ENCODE measurements at places on chromosomes 3 and 15.

- no peak for DNase-seq
These were observed 36.0 kb downstream of the MORC1 start for GRCh38 chr3:109081746-109082510.

DNA sequence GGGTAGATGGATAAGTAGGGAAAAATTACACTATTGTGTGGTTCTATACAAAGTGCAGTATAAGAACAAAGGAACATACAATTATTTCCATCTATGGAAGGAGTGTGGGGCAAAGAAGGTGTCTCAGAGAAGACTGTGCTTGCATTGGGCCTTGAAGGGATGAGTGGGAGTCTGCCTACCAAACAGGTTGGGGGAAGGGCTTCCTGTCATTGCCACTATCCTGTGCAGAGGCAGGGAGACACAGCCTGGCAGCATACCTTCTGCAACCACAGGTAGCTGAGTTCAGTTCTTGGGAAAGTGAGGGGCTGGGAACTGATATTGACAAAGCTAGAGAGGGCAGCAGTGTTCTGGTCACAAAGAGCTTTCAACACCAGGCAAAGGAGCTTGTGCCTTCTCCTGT is 3.4 kb downstream of the TIMP4 start:
- DNase-seq: no peak

- DNase-seq: no peak
These were observed 137.9 kb downstream of the DNAJB8 start for GRCh38 chr3:128328546-128329458.

- DNase-seq: no peak
These were observed 293.7 kb upstream of the GRM7 start for GRCh38 chr3:6567241-6567640.

- no peak for DNase-seq
These were observed 27.8 kb downstream of the IL5RA start for GRCh38 chr3:3082234-3082924.

DNA sequence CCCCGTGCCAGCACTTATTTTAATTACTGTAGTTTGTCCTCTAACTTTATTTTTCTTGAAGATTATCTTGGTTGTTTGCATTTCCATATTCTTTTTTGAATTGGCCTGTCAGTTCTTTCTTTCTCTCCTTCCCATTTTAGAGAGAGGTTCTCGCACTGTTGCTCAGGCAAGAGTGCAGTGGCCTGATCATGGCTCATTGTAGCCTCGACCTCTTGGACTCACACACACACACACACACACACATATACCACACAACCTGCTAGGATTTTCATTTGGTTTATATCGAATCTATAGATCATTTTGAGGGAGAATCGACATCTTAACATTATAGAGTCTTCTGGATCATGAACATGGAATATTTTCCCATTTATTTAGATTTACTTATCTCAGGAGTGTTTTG is 8.7 kb downstream of the FEM1B start:
- no peak for DNase-seq

GRCh38 chr15:77487469-77487842 is 66.8 kb downstream of the HMG20A start:
- DNase-seq: no peak

- no peak for DNase-seq
These were observed 36.0 kb downstream of the GNB5 start for GRCh38 chr15:52154896-52155865.

- DNase-seq: no peak
These were observed 8.2 kb downstream of the XYLB start for GRCh38 chr3:38354588-38355330.

- DNase-seq: no peak
These were observed 46.7 kb upstream of the PLAAT1 start for GRCh38 chr3:193194371-193194770.

DNA sequence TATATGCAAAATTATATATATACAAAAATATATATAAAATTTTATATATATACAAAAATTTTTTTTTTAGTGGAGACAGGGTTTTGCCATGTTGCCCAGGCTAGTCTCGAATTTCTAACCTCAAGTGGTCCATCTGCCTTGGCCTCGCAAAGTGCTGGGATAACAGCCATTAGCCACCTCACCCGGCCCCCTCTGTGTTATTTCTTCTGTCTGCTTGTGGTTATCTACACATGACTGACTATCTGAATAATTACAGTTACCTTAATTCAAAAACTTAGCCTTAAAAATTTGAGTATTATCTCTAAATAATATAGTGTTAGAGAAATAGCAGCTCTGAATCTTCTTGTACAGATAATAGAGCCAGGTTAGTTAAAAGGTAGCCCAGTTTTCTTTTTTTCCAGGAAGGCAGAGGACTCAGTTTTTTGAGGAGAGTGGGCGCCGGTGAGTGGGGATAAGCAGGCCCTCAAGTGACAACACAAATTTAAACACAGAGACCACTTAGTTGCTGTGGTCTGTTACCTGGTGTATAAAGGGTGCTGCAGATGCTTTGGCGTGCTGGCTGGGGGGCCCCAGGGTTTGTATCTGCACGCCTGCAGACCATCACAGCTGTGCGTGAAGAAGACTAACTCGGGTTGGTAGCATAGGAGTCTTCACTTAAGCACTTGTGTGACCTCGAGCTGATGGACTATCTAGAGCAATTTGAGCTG is 83.7 kb downstream of the TRAK1 start:
- no peak for DNase-seq

- no peak for DNase-seq
These were observed 50.0 kb upstream of the PCSK6 start for GRCh38 chr15:101539492-101539891.

- DNase-seq: no peak
These were observed 199.5 kb upstream of the LPP start for GRCh38 chr3:187954516-187954872.

- DNase-seq: no peak
These were observed 75.5 kb downstream of the NEDD4 start for GRCh38 chr15:55917881-55918296.

DNA sequence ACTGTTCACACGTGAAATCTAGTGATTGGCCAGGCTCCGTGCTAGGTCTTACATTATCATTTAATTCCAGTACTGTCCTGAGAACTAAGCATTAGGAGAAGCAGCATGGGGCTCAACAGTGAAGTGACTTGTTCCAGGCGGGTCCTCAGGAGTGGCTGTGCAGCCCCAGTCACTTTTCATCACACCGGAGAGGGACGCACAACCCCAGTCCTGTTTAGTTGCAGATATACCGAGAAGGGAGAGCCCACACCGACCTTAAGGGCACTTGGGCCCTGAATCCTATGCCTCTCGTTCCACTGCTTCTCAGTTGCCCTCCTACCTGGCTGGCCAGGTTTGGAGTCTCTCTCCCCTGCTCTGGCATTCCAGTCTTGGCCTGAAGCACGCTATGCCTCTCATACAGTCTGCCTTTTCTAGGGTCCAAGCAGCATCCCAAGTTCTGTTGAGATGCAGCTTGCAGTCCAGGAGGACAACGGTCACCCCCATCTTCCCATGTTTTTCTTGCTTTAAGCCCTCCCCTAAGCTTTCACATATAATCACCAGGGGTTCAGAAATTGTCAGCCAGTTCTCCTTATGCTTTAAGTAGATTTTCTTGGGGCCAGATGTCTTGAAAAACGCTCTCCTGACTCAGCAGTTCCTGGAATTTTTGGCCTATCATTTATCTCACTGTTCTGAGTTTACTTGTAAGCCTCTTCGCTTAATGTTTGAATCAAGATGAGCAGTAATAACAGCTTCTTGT is 10.1 kb downstream of the FAM131A start:
- DNase-seq: no peak

- no peak for DNase-seq
These were observed 170.9 kb downstream of the PLCL2 start for GRCh38 chr3:17055374-17056276.

- no peak for DNase-seq
These were observed 1.3 kb downstream of the GNAT1 start for GRCh38 chr3:50192689-50193141.

- no peak for DNase-seq
These were observed 363.7 kb upstream of the RGMA start for GRCh38 chr15:93452537-93453211.

DNA sequence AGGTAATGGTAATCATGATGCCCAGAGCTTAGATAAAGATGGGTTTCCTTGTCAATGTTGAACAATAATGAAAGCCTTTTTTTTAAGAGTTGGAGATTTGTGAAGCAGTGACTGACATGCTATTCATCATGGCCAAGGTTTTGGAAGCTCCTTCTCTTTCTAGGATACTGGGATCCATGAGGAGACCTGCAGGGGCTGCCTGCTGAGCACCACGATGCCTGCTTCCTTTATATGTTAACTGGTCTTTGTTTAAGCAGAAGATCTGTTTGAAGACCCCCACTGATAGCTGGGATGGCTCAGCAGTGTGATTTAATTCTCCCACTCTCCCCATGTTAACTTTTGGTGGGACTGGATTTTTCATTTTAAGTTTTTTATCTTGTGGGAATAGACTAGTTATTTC is 15.8 kb downstream of the RBP1 start:
- no peak for DNase-seq

DNA sequence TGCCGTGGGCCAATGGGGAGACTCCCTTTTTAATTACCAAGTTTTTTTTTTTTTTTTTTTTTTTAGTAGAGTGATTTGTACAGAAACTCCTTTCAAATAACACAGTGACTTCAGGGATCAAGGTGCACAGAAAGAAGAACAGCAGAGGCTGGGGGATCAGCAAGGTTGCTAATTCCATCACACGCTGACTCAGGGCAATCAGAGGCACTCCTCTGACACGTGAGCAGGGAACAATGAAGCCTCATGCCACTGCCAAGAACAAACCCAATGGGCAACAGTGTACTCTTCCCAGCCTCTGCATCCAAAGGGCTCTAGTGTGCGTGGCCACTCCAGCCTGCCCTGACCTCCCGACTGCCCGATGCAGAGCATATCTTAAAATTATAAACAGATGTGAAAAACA is 186.7 kb upstream of the WNT5A start:
- no peak for DNase-seq

DNA sequence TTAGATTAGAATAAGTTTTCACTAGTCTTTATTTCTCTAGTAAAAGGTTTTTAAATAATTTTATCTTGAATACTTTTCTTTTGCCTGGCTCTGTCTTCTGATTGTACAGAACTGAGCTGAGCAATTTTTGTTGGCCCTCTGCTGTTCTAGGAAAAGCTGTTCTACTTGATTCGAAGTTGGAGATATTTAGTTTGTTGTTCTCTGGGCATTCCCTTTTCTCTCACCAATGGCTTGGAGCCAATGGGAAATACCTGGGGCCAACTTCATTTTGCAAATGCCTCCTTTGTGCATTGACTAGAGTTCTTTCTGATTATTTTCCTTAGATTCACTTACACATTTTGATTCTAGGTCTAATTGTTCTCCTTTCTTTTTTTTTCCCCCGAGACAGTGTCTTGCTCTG is 16.5 kb downstream of the ABHD5 start:
- DNase-seq: no peak

GRCh38 chr15:47954196-47954595 is 166.6 kb upstream of the SLC24A5 start:
- no peak for DNase-seq

DNA sequence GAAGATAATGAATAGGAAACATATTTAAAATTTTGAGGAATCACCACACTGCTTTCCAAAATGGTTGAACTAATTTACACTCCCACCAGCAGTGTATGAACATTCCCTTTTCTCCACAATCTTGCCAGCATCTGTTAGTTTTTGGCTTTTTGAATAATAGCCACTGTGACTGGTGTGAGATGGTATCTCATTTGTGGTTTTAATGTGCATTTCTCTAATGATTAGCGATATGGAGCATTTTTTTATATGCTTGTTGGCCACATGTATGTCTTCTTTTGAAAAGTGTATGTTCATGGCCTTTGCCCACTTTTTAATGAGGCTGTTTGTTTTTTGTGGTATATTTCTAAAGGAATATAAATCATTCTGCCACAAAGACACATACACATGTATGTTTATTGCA is 166.3 kb downstream of the NECTIN3 start:
- DNase-seq: no peak

GRCh38 chr15:70967646-70968045 is 75.0 kb downstream of the LRRC49 start:
- no peak for DNase-seq

GRCh38 chr15:77853008-77853328 is 220.3 kb upstream of the LINGO1 start:
- DNase-seq: no peak
